ENCODE measurements at places on chromosomes 3 and 15.

- DNase-seq, result no peak
Observed at GRCh38 chr15:98896002-98896721, 111.4 kb downstream of the PGPEP1L start.

DNA sequence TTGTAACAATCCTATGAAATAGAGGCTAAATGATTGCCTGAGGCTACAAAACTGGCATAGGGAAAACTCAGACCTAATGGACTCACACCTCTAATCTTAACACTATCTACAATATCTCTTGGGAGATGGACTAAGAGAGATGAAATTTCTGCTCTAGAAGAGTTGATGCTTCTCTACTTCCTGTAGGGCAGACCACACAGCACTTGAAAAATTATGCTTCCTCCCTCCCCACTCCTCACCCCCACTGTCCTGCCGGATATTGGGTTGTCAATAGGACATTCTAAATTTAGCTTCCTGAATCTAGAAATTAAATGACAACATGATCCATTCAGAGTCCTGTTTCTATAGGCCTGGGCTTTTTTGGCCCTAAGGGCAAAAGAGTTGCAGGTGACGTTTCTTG, 295.6 kb downstream of the GAP43 start:
- DNase-seq, result no peak

- no peak for DNase-seq
Observed at GRCh38 chr3:193940526-193940925, 195.4 kb upstream of the HES1 start.

DNA sequence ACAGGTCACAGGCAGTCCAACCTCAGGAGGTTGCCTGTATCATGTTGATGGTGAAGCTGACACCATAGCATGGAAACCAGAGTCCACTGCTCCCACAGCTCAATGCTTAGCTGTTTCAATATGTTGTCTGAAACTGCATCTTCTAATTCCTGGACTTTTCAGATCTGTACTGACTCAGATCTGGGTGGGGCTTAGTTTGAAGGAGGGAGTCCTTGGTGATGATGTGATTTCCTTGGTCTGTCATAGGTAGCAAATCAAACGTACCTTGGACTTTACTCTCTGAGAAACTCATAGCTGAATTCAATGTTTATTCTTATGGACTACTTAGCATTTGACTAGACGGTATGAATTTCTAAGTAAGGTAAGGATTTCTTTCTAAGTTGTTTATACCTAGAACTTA, at the start of gene HHLA2:
Gene HHLA2, plus strand, starts transcription at position 310 of the 400 bp plus-strand sequence. CDS start 55,266 bp downstream, outside the sequence.
- DNase-seq, result no peak

DNA sequence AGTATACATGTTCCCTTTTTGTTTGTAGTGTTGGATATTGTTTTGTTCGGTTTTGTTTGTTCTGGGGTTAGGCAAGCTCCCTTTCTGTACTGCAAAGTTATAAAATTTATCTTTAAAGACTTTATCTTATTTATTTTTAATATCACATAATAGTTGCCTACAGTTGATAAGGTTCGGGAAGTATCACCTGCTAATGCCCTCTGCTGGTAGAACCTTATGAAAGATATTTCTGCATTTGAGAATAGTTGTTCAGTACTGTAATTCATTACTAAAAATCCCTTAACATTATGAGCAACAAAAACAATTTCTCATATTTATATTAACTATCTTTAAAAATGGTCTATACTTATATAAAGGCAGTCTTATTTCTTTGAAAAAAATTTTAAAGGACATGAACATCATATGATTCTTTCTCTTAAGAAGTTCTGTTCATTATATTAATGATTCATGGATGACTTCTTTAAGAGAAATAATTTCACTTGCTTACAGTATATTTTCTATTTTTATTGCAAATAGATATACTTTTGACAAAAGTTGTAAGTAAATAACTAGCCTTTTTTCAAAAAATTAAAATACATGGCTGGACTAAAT, 1126.8 kb downstream of the SI start:
- DNase-seq, result no peak

DNA sequence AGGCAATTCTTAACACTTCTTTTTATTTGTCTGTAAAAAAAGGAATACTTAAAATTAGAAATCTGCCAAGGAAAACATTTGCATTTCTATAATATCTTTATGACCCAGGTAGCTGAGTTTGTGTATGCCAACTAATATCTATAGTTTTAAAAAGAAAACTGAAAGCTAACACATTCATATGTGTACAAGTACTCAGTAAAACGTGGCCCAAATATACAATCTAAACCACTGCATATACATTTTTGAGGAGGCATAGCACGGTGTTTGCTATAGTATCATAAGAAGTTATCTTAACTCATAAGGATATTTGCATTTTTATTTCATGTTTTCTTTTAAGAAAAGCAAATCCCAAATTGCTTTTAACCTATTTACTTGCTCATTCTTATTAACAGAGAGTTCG, 172.7 kb downstream of the ZBTB20 start:
- no peak for DNase-seq

GRCh38 chr15:65066001-65066634, 1.7 kb downstream of the RASL12 start:
- no peak for DNase-seq

- DNase-seq, result no peak
Observed at GRCh38 chr15:93954985-93955571, 276.3 kb upstream of the MCTP2 start.

- no peak for DNase-seq
Observed at GRCh38 chr15:63474810-63475316, 29.5 kb upstream of the USP3 start.

DNA sequence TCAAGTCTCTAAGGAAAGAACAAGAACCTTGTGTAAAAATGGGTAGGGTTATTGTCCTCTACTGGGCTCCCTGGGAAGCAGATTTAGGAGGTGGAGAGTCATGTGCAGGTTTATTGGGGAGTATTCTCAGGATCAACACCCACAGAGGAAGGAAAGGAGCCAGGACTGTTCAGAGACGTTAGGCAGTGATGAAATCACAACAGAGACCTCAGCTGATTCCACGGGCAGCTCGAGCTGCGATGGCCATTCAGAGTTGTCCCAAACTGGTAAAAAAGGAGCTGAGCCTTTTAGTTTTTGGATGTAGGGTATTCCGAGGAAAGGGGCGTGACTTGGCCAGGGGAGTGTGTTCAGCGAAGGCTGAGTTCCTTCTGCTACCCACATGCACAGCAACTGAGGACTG, 85.0 kb downstream of the RORA start:
- DNase-seq, result no peak

DNA sequence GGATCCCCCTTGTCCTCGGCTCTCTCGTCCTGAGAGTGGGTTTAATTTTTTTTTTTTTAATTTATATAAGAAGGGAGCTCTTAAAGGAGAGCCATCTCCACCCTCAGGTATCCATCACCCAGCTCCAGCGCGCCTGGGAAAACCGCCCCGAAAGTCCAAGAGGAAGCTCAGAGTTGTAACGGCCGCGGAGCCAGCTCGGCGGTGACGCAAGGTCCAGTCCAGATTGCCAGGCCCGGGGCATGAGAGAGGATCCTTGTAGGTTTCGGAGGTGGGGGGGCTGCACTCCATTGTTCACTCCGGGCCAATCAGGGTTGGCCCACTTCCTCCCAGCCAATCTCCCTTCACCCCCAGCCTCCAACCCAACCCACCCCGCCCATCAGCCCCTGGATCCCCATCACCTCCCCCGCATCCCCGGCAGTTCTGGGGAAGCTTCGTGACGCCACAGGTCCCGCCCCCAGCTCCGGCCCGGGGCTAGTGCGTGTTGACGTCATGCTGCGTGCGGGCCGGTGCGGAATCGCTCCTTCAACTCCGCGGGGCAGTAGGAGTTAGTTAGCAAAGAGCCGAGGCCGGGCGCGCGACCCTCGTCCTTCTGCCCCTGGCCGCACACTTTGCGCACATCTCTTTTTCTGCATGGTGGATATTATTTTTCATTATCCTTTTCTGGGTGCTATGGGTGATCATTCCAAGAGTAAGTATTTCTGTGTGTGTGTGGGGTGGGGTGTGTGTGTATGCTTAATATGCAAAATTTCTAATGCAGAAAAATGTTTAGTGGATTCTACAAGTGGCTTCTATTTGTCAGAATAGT, at the start of gene ISL2:
Gene ISL2, plus strand, starts transcription at position 520 of the 805 bp plus-strand sequence. Its CDS starts 111 bp downstream, at position 631.
- no peak for DNase-seq

DNA sequence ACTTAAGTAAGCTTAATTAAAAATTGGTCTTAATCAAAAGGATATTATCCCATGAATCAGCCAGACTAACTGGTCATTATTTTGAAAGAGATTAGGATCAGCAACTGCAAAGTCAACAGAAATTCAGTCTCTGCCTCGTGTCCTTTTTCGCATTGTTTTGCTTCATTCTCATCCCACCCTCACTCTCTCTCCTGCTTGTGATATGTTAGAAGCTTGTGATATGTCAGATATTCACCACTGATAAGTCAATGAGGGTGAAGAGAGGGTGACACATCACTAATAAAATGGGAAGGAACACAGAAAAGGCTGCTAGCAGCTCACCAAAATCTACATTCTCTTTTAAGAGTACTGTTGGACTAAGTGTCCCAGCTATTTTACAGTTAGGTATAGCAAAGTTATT, 146.1 kb downstream of the SUCNR1 start:
- no peak for DNase-seq

- DNase-seq, result no peak
Observed at GRCh38 chr15:79376383-79376782, 55.8 kb upstream of the MINAR1 start.

Measured in stimulated activated CD4-positive, alpha-beta T cell treated with anti-CD3 and anti-CD28 coated beads, Interleukin-1b, Interleukin-23, amount 100 ng/mL, for 1 hour (primary cell).